ENCODE measurements at places on chromosomes 12 and 14.

- no peak for DNase-seq
These were observed 158.3 kb upstream of the PRKD1 start for GRCh38 chr14:30085943-30086342.

DNA sequence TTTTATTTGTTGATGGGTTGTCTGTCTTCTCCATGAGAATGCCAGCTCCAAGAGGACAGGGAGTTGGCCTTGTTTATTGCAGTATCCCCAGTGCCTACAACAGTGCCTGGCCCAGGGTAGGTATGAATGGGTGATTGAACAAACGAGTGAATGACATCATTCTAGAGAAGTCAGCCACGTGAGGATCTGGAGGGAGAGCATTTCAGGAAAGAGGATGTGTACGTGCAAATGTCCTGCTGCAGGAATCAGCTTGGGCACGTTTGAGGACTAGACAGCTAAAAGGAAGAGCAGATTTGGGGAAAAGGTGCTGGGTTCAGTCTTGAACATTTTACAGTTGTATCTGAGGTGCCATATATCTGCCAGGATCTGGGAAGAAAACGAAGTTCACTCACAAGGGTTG lies 97.1 kb downstream of the PTPN11 start:
- no peak for DNase-seq

DNA sequence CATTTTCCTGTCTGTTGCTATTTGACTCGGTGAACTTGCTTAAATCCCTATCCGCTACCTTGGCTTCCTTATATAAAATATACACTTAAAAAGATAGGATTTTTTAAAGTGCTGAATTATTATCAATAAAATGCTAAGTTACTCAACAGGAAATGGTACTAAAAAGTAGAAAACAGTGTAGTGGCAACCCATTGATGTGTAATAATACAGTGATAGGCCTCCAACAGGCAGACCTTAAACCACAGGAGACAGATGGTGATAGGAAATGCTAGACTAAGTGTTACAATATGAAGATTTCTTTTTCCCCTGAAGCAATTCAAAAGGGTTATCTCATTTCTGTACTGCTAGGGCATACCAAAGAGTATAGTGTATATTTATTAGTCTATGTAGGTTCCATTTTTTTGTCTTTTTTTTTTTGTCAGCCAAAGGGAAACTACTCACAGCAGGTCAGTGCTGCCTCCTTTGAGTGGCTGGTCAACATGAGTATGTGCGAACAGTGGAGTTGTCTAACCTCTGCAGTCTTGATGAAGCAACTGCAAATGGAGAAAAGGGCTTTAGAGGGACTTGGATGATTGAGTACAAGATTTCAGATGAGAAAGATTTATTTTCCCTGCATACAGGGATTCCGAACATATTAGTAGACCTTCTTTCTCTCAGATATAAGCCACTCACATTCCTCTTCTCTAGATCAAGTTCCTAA lies 183.8 kb downstream of the ACSS3 start:
- no peak for DNase-seq

DNA sequence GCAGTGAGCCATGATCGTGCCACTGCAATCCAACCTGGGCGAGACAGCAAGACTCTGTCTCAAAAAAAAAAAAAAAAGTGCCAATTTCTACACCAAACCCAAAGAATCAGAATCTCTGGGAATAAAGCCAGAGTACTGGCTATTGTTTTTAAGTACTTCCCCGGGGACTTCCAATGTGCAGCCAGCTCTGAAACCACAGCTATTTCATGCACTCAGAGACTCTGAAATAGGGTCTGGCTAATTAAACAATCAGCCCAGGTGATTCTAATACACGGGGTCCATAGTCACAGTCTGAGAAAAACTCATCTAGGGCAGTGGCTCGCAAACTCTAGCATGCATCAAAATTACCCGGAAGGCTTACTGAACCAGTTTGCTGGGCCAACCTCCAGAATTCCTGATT lies 56.3 kb downstream of the SIX6 start:
- no peak for DNase-seq

DNA sequence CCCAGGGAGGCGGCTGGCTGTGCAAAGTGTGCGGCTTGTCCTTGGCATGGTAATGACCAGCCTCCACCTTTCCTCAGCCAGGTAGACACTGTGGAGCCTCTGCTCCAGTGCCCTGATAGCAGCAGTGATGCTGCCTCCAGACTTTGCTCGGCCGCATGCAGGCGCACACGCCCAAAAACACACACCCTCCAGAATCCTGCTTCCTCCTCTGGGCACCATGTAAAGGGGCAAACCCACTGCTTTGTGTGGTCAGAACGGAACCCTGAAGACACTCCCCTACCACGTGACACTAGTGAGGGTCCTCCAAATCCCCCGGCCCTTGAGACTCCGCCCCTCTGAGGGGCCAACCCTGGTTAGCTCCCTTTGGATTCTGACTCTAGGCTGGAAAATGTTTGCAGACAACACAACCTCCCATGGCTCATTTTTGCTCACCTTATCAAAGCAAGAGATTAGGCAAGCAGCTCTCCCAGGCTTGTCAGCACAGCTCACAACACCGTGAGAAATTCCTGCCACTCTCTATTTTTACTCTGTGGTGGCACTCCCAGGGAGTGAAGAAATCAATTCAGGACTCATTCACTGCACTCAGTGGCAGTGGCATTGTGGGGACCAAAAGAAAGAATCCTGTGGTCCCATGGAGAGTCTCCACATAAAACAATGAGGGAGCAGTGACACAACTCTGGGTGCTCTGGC lies 4.5 kb downstream of the KRT77 start:
- no peak for DNase-seq

DNA sequence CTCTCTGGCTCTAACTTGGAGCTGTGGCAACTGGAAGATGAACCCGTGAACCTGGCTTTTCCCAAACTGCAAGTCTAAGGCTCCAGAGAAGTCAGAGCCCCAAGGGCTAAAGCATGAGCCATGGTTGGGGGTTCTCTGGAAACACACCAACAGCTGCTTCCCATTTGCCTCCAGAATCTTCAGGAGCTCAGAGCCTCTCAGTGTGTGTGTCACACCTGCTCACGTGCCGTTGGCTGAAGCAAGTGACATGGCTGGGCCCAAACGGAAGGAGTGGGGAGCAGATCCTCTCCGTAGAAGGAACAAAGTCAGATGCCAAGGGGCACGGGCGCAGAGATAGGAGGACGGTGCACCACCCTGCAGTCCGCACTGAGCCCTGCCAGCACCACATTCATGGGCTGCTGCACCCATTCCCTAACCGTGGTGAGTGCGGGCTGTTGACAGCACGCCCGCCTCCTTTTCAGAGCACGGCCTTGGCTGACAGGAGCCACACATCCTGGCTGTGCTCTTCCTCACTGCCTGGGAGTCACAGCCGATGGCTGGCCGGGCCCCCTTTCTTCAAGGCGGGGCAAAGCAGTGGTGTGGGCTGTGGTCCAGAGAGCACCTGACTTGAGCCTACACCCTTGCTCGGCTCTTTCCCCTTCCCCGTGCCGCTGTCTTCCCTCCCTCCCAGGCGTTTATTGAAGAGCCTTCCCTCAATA lies 16.6 kb upstream of the TRAF3 start:
- no peak for DNase-seq

GRCh38 chr12:27808841-27809240 lies 28.8 kb upstream of the MANSC4 start:
- no peak for DNase-seq

- DNase-seq = no peak
These were observed 38.6 kb downstream of the SPTSSA start for GRCh38 chr14:34423445-34423844.

GRCh38 chr12:131242741-131243496 lies 289.2 kb downstream of the ADGRD1 start:
- DNase-seq = no peak

GRCh38 chr12:53551889-53552291 lies 44.6 kb upstream of the NPFF start:
- DNase-seq = no peak

DNA sequence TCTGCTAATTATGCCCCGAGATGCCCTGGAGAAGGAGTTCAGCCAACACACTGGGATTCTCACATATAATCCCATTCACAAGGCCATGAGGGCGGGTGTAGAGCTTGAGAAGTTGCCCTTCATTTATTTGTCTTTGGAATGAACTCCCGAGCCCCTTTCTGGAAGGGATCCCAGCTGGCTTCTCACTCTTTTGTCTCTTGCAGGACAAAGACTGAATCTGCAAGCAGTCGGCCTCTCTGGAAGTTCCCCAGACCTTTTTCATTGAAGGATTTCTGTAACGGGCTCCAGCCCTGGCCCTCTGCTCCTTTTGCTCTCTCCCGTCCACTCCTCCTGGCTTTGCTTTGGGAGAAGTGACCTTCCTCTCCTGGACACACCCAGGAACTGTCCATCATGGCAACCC lies 163.3 kb upstream of the SFSWAP start:
- DNase-seq = no peak

DNA sequence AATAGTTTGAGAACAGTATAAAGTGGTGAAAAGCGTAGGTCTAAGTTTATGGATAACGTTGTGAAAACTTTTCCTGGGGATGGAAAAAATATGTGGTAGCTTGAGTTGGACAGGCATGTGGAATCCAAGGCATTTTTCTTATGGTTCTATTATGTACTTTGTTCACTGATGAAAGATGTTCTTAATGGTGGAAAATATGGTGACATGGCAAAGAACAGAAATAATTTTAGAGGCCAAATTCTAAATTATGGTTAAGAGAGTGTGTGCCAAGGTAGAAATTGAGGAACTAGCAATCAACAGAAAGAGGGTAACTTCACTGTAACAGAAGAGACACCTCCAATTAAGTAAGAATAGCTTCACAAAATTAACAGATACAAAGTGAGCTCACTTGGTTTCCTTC lies 427.8 kb downstream of the SLC6A15 start:
- no peak for DNase-seq

DNA sequence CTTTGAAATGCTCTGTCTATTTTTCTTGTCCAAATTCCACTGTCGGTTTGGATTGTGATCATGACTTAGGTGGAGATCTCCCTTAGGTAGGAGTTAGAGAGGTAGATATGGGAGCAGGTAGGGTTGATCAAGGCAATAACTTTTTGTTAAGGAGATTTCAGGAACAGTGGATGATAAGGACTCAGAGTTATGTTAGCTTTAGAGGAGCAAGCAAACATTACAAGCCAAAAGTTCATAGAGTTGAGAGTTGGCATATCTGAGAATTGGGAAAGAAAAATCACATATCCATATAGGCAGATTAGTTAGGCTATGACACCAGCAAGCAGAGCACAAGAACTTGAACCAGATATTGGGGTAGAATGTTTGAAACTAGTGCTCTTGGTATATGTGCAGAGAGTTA lies 43.1 kb upstream of the C12orf75 start:
- no peak for DNase-seq

- peak; percentile 85 for DNase-seq
These were observed 5.3 kb downstream of the PHB2 start for GRCh38 chr12:6965026-6965661.

- DNase-seq = no peak
These were observed 275.7 kb upstream of the PRICKLE1 start for GRCh38 chr12:42865282-42865681.

GRCh38 chr14:23483236-23483854 lies 13.8 kb downstream of the NGDN start:
- no peak for DNase-seq

DNA sequence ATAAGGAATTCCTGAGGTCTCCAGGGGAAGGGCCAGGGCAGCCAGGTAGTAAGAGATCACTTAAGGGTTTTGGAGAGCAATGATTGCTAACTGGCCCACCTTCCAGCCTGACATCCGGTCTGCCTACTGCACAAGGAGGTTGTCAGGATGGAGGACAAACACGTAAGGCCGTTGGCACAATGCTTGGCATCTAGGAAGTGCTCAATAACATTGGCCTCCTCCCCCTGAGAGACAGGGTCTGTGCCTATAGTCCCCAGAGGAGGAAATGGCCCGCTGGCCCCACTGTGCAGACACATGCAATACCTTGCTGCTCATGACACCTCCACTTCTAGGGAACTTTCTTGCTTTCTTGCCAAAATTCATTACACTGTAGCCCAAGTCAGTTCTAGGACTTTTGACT lies 73.2 kb downstream of the NTF3 start:
- no peak for DNase-seq

- DNase-seq = no peak
These were observed 119.9 kb upstream of the MGAT4C start for GRCh38 chr12:86376052-86376451.

DNA sequence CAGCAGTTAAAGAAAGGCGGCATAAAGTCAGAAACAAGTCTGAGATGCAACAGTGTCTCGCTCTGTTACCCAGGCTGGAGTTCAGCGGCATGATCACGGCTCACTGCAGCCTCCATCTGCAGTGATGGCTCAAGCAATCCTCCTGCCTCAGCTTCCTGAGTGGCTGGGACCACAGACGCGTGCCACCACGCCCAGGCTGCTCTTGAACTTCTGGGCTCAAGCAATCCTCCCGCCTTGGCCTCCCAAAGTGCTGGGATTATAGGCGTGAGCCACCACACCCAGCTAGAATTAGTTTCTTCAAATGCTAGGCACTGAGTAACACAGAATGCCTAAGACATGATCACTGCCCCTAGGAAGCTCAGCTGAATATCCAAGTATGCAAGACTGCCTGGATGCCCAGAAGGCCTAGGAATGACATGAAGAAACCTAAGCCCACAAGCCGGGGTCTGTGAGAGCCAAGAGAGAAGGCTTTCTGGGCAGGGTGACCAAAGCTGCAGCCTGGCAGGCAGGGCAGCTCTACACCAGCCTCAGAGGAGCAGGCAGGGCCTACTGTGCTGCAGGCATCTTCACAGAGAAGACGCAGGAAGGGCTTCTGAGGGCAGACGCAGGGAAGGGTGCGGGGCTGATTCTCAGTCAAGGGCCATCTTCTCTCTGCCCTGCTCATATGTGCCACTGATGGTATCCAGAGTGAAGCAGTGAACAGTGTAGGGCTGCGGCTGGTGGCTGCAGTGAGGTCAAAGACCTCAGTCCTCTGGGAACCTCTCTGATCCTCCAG lies 4.3 kb upstream of the PPP2R5C start:
- no peak for DNase-seq

- peak; percentile 75 for DNase-seq
These were observed 52.9 kb upstream of the OR9K2 start for GRCh38 chr12:55073043-55074022.

DNA sequence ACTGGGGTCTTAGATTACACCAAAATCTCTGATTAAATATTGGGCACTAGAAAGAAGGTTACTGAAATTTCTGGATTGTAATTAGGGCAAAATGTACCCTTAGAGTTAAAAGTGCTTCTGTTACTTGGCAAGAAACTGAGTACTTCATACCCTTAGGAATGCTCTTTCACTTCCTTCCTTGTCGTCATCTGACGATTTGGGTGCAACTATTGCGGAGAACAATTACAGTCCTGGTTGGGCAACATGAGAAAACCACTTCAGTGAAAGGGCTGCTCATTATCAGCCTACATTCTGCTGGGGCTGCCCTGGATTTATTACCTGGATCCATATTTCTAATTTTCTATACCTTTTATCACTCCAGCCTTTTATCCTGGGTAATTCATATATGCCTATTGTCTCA lies 348.5 kb upstream of the MDGA2 start:
- DNase-seq = no peak

- DNase-seq = no peak
These were observed 51.1 kb downstream of the MIS18BP1 start for GRCh38 chr14:45201905-45202304.
